ENCODE measurements at places on chromosomes 11 and 22.

DNA sequence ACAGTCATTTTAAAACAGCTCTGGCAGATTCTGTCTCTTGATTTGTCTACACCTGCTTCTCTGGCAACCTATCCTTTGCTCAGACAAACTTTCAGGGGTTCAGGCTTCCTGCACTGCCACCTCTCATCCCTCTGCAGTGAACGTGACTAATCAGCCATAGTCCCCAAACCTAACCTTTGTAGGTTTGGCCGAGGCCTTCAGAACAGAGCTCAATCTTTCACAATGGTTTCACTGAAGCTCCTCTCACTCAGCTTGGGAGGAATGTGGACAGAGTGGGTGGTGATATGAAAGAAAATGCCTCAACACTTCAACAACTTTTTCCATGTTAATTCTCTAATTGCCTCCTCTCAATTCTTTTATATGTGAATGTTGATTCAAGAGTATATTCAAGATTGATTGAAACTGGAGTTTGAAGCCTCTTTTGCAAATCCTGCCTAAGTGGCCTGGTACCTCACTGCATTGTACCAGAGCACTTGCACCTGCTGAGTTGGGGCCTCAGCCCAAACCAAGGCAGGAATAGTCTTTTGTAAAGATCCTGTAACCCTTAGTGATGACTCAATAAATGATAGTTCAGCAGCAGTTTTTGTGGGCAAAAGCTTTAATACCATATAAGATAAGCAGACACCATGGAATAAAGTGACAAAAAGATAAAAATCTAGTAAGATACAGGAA lies 33.9 kb upstream of the FAT3 start:
- DNase-seq: no peak

- DNase-seq: no peak
Observed at GRCh38 chr11:91608677-91609076, 615.9 kb upstream of the FAT3 start.

DNA sequence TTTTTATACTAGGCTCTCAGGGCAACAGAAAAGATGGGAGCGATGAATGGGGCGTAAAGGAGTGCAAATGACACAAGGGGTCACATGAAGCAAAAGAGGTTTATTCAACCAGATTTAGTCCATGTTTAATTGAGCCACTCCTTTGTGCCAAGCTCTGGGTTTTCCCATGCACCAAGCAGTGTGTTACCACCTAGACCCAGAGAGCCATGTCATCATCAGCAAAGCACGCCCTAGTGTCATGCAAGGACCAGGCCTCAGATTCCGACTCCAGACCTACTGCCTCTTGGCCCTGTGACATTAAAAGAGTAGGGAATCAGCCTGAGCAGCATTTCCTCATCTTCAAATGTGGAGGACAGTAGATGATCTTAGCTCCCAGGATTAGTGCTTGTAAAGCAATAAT lies 1.1 kb upstream of the IGLL5 start:
- no peak for DNase-seq

DNA sequence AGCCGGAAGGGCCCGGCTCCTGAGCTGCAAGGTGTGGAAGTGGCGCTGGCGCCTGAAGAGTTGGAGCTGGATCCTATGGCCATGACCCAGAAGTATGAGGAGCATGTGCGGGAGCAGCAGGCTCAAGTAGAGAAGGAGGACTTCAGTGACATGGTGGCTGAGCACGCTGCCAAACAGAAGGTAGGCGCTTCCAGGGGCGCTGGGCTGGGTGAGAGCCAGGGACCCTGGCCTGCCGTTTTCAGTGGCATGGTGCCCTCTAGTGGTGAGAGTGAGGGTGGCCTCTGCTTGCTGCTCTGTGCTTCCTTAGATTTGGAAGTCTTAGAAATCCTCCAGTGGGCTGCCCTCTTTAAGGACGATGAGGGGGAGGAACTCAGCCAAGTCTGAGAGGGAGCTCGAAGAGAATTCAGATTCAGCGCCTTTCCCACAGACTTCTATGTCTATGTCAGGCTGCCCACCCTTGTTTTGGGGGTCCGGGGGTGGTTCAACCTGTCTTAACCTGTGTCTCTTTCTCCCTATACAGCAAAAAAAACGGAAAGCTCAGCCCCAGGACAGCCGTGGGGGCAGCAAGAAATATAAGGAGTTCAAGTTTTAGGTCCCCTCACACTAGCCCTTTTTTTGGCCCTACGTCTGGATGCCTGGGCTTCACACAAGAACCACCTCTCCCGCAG lies 1.8 kb upstream of the PACS1 start:
- DNase-seq: no peak

- DNase-seq: peak; percentile 58
Observed at GRCh38 chr11:57567515-57568329, at the start of gene UBE2L6. UBE2L6 (minus strand) TSS chr11:57567672; CDS start chr11:57567611, 61 bp downstream.

GRCh38 chr11:132561937-132562336 lies 970.4 kb downstream of the OPCML start:
- no peak for DNase-seq

DNA sequence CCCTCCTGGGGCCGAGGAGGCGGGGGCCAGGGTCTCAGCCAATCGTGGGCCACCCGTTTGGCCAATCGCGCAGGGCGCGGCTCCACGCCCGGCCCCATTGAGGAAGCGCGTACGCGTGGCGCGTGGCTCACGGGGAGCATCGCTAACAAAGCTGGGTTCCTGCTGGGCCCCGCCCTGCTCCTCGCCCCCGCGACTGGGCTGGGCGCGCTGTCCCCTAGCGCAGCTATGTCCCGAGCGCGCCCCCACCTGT lies 614 bp upstream of the ASCL2 start:
- DNase-seq: peak; percentile 68

DNA sequence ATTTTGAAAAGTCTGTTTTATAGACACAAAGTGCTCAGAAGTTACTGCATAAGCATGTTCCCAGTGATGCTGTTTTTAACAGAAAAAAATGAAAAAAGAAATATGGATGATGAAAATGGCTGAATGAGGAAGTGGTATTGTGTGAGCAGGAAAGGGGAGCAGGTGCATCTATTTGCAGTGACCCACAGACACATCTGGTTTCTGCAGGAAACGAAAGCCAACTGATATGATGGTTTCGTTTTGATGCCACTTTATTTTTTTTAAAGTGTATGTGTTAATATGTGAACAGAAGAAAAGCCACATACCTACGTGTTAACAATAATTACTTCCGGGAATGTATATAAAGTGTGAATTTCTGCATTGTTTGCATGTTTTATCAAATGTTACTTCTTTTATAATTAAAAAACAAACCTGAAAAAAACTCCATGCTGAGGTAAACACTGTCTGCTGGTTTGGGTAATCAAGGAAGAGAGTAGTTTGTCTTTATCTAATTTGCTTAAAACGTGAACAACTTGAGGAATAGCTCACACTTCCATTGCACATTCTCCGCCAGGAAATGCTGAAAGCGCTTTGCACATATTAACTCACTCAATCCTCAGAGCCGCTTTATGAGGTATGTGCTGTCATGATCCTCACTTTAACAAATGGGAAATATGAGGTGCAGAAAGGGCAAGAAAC lies 1335.9 kb downstream of the TBC1D22A start:
- DNase-seq: no peak

DNA sequence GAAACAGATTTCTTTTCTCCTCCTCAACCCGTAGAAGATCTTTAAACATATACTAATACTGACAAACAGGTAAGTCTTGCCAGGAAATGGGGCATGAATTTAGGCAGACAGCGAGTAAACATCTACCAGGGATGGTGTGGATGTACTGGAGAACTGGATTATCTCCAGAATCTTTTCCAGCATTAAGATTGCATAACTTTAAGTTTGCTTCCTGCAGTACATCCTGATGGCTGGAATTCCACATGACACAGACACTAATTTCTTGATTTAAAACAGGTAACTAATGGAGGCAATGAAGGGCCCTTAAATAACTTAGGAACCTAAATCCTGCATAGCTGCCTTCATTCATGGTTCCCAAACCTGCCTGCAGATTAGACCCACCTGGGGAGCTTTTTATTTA lies 40.7 kb downstream of the JHY start:
- DNase-seq: no peak

GRCh38 chr11:10606536-10607208 lies 38.2 kb upstream of the LYVE1 start:
- DNase-seq: no peak

DNA sequence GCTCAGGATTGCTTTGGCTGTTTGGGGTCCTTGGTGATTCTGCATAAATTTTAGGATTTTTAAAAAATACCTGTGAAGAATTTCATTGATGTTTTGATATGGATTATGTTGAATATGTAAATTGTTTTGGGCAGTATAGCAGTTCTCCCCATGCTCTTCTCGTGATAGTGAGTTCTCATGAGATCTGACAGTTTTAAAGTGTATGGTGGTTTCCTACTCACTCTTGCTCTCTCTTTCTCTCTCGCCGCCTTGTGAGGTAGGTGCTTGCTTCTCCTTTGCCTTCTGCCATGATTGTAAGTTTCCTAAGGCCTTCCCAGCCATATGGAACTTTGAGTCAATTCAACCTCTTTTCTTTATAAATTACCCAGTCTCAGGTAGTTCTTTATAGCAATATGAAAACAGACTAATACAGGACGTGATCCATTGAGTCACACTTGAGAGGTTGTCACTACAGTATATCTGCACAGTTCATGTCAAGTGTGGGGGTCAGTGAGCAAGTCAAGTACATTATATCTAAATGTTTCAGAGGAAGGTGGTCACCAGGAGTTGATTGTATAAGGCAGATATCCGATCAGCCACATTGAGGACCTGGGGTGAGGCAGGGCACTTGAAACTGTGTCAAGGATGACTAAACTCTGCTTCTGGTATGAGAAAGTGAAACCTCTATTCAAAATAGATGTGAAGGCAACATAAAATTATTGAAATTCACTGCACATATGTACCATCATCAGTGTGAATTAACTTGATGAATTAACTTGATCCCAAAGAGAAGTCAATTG lies 70.7 kb upstream of the CCDC179 start:
- DNase-seq: no peak

- no peak for DNase-seq
Observed at GRCh38 chr22:23705358-23705757, 14.5 kb downstream of the RGL4 start.

- no peak for DNase-seq
Observed at GRCh38 chr11:122141725-122142124, 25.7 kb upstream of the BLID start.

DNA sequence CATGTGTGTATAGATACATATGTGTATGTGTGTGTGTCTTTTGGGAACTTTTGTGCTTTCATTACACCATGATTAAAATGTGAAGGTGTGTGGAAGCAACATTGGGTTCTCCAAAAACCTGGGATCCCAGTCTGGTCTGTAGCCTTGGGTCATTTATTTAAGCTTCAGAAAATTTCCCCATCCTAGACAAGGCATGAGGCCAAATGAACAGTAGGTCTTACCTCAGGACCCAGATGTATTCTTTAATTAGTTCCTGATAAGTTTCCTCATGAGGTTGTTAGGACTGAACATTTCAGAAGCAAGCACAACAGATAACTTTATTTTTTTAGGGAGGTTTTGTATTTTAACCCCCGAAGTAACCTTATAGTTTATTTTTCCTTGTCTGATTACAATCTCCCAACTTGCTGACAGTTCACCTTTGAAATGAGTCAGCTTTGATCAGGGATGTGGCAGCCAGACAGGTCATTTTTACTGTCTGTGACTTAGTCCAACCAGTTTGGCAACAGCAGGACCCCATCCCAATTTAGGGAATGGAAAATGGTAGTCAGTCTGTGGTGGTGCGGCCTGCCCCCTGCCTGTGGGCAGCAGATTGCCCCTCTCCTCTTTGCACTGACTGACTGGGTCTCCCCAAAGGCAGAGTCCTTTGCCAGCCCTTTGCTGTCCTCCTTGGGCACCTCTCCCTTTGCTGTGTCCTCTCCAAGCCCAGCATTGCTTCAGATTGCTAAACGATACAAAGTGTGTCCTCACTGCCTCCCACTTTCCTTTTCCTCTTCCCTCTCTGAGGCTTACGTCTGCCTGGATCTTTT lies 88.3 kb downstream of the NAV2 start:
- no peak for DNase-seq

GRCh38 chr11:109027851-109028250 lies 363.0 kb downstream of the DDX10 start:
- DNase-seq: no peak

GRCh38 chr11:117875382-117876058 lies 938 bp downstream of the FXYD6 start:
- no peak for DNase-seq

DNA sequence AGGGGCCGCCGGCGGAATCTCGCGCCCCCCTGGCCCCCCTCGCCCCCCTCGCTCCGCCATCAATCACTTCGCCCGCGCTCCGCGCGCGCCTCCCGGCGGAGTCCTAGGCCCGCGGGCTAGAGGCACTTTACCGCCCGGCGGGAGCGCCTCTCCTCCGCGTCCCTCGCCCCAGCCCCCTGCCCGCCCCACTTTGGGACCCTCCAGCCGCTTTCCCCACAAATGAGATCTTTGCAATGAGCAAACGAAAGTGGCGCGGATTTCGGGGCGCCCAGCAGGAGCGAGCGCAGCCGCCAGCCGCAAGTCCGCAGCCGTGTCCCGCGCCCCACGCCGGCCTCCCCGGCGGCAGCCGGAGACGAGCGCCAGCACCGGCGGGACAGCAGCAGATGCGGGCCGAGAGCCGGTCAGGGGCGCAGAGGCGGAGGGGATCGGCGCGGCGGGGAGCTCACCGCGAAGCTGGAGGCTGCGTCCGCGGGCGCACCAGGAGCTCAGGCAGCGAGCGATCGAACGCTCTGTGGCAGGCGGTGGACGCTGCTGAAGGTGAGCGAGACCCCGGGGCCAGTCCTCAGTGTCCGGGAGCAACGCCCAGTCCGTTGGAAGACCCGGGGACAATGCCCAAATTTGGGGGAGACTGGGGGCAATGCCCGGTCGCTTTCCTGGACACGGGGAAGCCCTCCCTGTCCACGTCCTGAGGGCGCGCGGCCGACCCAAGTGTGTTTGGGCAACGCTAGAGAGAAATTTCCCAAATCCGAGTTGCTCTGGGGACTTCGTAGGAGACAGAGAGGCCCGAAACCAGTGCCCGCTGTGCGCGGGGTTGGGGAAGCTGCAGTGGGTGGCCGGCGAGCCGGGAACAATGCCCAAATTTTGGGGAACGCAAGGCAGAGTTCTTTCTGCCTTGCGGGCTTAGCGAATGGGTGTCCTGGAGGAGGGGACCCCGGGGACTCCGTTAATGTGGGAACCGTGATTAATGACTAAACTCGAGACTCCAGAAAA lies 1.5 kb upstream of the IGF2 start:
- DNase-seq: no peak

GRCh38 chr11:68355471-68355870 lies 43.1 kb downstream of the LRP5 start:
- DNase-seq: no peak

- DNase-seq: no peak
Observed at GRCh38 chr22:29201782-29202181, 3.9 kb upstream of the EMID1 start.

- no peak for DNase-seq
Observed at GRCh38 chr22:21443735-21444421, 23.3 kb upstream of the TMEM191C start.

All from stimulated activated CD8-positive, alpha-beta memory T cell treated with anti-CD3 and anti-CD28 coated beads, Interleukin-12 subunit alpha, Interleukin-12 subunit beta, amount 100 ng/mL, for 4 hours (primary cell).